ENCODE measurements at places on chromosomes 6 and 20.
A peak's percentile ranks its signal among the peaks of the same experiment; 100 is the strongest.

DNA sequence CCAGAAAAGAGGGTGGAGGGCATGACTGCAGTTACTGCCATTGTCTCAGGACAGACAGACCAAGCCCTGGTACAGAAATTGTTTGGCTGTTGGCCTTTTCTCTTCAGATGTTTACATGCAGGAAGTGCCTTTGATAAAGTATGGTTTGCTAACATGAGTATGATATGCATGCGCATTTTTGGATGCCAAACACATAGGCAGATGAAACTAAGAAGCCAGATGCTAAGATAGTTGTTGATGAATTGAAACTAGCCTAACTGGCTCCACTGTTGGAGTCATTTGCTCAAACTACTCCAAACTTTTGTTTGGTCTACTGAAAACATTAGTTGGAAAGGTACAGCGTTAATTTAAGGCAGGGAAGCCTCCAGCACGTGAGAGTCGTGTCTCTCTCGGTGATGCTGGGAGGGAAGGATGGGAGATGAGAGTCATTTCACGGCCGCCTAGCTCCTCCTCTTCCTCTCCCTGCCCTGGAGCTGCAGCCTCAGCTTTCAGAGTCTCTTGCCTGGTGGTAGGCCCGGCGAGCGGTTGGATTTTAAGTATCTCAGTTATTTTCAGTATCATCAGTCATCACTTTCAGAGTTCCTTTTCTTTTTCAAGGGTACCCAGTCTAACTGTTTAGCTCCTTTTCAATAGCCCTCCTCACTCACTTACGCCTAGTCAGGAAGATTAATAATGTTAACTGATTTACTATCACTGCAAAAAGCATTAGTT lies 29.7 kb downstream of the RREB1 start:
- no peak for DNase-seq
- H3K4me3 ChIP-seq: peak overlapping the region; percentile 65
- no peaks in the 10 kb centered on the region for H3K36me3 ChIP-seq
- peak overlapping the region; percentile 89 for H3K27ac ChIP-seq

GRCh38 chr6:159943101-159943632 lies 25.7 kb upstream of the IGF2R start:
- H3K4me3 ChIP-seq: no peak overlapping the region
- H3K27ac ChIP-seq: no peak overlapping the region
- no peaks in the 10 kb centered on the region for H3K4me1 ChIP-seq
- peaks cover 18% of the 10 kb centered on the region for H3K27me3 ChIP-seq
- DNase-seq: no peak
- H3K36me3 ChIP-seq: peaks cover 4% of the 10 kb centered on the region

DNA sequence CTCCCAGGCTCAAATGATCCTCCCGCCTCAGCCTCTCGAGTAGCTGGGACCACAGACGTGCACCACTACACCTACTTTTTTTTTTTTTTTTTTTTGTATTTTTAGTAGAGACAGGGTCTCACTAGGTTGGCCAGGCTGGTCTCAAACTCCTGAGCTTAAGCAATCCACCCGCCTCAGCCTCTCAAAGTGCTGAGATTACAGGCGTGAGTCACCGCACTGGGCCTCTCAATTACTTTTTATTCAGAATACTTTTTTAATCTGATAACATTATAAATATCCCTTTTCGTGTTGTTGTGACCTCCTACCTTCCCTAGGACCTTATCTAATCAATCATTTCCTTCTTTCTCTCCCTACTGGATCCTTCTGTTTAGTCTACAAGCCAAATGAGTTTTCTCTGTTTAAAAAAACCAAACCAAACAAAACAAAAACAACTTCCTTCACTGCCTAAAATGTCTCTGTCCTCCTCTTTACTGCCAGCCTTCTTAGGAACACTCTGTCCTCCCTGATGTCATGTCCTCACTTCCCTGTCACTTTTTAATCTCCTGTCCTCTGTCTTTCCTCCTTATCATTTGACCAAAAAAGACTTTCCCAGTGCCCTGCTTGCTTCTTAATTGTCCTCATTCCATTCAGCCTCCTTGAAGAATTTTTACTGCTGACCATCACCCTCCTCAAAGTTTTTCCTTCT lies 85.0 kb downstream of the CAP2 start:
- H3K36me3 ChIP-seq: peaks cover 7% of the 10 kb centered on the region
- DNase-seq: no peak
- H3K4me1 ChIP-seq: peaks cover 26% of the 10 kb centered on the region

- DNase-seq: no peak
- H3K27me3 ChIP-seq: no peaks in the 10 kb centered on the region
- H3K4me1 ChIP-seq: no peaks in the 10 kb centered on the region
Observed at GRCh38 chr6:148790404-148790803, 43.6 kb downstream of the UST start.

GRCh38 chr6:97456070-97456469 lies 173.1 kb upstream of the MMS22L start:
- H3K27ac ChIP-seq: no peak overlapping the region
- peaks cover 6% of the 10 kb centered on the region for H3K27me3 ChIP-seq
- H3K36me3 ChIP-seq: no peaks in the 10 kb centered on the region
- H3K4me1 ChIP-seq: peaks cover under 1% of the 10 kb centered on the region

Data from type B pancreatic cell (in vitro differentiated cells).